Spinal cord (tissue), 10 donors: ENCODE measurements at places on chromosomes 1 and 21. TPM values are rescaled to one million over a fixed set of nuclear protein-coding genes. Genes with fewer than 3 reads are reported as not detected.

DNA sequence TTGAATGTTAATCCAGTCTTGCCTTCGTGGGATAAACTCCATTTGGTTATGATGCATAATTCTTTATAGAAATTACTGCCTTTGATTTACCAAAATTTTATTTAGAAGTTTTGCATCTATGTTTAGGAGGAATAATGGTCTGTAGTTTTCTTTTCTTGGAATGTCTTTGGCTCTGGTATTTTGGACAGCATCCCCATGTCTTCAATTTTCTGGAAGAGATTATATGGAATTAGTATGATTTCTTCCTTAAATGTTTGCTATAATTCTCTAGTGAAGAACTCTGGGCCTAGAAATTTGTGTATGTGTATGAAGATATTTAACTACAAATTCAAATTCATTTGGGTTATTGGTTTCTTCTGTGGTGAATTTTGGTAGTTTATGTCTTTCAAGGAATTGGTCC is 92.7 kb downstream of the SNX7 start:
- H3K4me1 ChIP-seq = no peaks in the 10 kb centered on the region
- no peak overlapping the region for H3K4me3 ChIP-seq
- H3K36me3 ChIP-seq = no peaks in the 10 kb centered on the region
- DNase-seq = no peak
- H3K27me3 ChIP-seq = no peaks in the 10 kb centered on the region

DNA sequence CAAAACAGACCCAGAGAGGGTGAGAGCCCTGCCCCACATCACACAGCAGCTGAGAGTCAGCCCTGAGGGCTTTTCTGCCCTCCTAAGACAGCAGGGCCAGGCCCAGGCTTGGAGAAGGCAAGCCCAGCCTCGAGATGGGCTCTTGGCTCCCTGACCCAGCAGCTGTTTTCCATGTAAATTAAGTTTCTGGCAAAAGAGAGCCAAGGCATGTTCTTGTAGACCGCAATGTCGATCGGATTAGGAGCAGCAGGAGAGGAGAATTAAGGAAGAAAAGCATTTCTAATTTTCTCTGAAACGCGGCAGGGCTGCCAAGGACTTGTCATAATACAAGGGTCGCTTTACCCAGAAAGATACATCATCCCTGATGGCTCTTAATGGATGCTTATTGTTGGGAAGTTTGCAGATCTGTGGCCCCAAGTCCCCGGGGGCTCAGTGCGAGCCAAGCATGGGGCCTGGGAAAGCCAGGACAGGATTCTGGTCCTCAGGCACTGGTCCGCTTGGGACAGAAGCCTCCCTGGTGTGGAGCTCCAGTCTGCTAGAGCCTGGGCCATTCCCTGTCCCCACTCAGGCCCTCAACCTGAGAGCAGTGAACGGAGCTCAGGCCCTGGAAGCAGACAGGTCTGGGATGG is 62.8 kb downstream of the DMRTB1 start:
- peaks cover 41% of the 10 kb centered on the region for H3K4me1 ChIP-seq
- no peak overlapping the region for H3K27ac ChIP-seq
- no peak overlapping the region for H3K4me3 ChIP-seq

DNA sequence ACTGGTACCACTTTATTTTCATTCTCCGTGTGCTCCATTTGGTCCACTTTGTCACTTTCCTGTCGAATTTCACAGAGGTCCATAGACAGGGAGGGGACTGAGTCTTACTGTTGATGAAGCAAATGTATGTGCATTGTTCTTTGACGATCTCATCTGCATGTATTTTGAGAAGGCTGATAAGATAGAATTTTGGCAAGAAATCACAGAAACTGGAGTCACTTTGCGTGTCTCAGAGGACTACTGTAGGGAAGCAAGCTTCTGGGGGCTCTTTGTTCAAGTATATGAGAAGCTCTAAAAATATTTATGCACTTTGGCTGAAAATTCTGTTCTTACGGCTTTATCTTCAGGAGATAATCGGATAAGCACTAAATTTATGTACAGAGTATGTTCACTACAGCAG is 78.1 kb downstream of the PCBP3 start:
- no peak overlapping the region for H3K4me3 ChIP-seq
- DNase-seq = no peak
- peaks cover 16% of the 10 kb centered on the region for H3K4me1 ChIP-seq

DNA sequence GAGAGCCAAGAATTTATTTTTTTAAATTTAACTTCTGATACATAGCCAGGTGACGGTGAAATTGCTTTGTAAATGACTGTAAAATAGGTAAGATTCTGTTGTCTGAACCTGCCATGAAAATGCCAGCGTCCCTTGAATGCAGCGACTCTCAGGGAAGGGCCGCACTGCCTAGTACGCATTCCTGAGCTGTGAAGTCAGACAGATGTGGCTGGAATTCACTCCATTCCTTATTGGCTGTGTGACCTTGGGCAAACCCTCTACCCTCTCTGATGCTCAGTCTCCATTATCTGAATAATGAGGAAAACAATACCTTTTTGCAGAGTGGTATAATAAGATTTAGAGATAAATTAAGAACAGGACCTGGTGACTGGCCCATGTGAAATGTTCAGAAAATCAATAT is 167.1 kb upstream of the DAB1 start:
- no peak for DNase-seq
- no peaks in the 10 kb centered on the region for H3K4me1 ChIP-seq
- H3K27me3 ChIP-seq = no peaks in the 10 kb centered on the region

GRCh38 chr1:50971748-50972305 is 1.8 kb downstream of the CDKN2C start:
- H3K36me3 ChIP-seq = no peaks in the 10 kb centered on the region
- peaks cover 42% of the 10 kb centered on the region for H3K27me3 ChIP-seq
- no peak overlapping the region for H3K4me3 ChIP-seq
- peak; percentile 5 for DNase-seq
- H3K27ac ChIP-seq = no peak overlapping the region
- peaks cover 19% of the 10 kb centered on the region for H3K4me1 ChIP-seq

- peaks cover 35% of the 10 kb centered on the region for H3K27me3 ChIP-seq
- H3K36me3 ChIP-seq = no peaks in the 10 kb centered on the region
- H3K4me3 ChIP-seq = no peak overlapping the region
These were observed 15.0 kb downstream of the CDKN2C start for GRCh38 chr1:50985094-50985493.

DNA sequence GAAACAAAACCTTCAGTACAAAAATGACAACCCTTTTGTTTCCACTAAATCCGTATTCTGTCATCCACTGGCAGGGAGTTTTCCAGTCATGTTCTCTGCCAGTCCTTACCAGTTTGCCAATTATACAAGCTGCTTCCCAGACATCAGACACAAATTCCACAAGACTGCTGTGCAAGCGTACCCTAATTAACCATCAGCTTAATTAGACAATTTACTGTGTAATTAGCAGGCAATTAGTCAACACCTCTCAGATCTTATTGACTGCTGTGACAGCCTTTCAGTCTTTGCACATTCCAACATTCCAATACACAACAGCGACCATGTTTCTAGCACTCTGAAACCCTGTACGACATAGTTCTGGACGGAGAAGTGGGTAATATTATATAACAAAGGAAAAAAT is 420.1 kb downstream of the DPYD start:
- H3K27me3 ChIP-seq = no peaks in the 10 kb centered on the region
- H3K27ac ChIP-seq = no peak overlapping the region
- no peaks in the 10 kb centered on the region for H3K4me1 ChIP-seq
- DNase-seq = peak; percentile 28

- peaks cover 23% of the 10 kb centered on the region for H3K27me3 ChIP-seq
- H3K27ac ChIP-seq = no peak overlapping the region
- DNase-seq = no peak
- H3K36me3 ChIP-seq = no peaks in the 10 kb centered on the region
- H3K4me3 ChIP-seq = no peak overlapping the region
- H3K4me1 ChIP-seq = peaks cover 26% of the 10 kb centered on the region
These were observed 224.4 kb upstream of the POU3F1 start for GRCh38 chr1:38270849-38271633.

DNA sequence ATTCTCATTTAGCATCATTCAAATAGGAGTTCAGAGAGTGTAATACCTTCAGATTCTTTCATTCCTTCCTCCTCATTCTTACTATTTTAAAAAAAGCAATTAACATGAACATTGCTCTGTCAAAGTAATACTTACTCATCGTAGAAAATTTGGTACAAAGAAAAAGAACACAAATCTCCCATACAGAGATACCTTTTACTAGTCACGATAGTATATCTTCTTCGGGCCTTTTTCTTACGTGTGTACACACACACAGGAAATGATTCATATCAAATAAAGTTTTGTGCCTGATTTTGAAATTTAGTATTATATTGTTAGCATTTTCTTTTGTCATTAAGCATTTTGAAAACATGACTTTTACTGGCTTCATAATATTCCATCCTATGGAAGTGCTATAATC is 52.9 kb downstream of the NCF2 start:
- H3K36me3 ChIP-seq = peaks cover 6% of the 10 kb centered on the region
- no peak for DNase-seq
- no peak overlapping the region for H3K4me3 ChIP-seq
- H3K27me3 ChIP-seq = no peaks in the 10 kb centered on the region

DNA sequence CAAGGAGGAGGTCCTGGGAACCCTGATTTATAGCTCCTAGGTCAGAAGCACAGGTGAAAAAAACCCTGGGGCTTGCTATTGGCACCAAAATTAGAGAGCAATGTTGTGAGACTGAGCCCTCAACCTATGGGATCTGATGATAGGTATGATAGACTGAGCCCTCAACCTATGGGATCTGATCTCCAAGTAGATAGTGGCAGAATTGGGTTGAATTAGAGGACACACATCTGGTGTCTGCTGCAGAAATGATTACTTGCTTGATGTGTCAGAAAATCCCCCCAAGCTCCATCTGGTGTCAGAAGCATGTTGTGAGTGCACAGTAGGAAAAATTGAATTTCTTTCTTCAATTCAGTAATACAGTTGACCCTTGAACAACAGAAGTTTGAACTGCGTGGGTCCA is 62.4 kb downstream of the MAP3K21 start:
- DNase-seq = no peak
- H3K27me3 ChIP-seq = no peaks in the 10 kb centered on the region
- no peaks in the 10 kb centered on the region for H3K4me1 ChIP-seq
- H3K4me3 ChIP-seq = no peak overlapping the region

- DNase-seq = no peak
- H3K4me3 ChIP-seq = peak overlapping the region; percentile 89
- H3K27me3 ChIP-seq = no peaks in the 10 kb centered on the region
- H3K36me3 ChIP-seq = no peaks in the 10 kb centered on the region
These were observed 745 bp downstream of the MAGI3 start for GRCh38 chr1:113390871-113391648.

GRCh38 chr1:19776287-19776686 is 23.4 kb downstream of the TMCO4 start:
- no peaks in the 10 kb centered on the region for H3K27me3 ChIP-seq
- no peak overlapping the region for H3K27ac ChIP-seq
- H3K4me1 ChIP-seq = no peaks in the 10 kb centered on the region
- H3K4me3 ChIP-seq = no peak overlapping the region
- no peaks in the 10 kb centered on the region for H3K36me3 ChIP-seq

DNA sequence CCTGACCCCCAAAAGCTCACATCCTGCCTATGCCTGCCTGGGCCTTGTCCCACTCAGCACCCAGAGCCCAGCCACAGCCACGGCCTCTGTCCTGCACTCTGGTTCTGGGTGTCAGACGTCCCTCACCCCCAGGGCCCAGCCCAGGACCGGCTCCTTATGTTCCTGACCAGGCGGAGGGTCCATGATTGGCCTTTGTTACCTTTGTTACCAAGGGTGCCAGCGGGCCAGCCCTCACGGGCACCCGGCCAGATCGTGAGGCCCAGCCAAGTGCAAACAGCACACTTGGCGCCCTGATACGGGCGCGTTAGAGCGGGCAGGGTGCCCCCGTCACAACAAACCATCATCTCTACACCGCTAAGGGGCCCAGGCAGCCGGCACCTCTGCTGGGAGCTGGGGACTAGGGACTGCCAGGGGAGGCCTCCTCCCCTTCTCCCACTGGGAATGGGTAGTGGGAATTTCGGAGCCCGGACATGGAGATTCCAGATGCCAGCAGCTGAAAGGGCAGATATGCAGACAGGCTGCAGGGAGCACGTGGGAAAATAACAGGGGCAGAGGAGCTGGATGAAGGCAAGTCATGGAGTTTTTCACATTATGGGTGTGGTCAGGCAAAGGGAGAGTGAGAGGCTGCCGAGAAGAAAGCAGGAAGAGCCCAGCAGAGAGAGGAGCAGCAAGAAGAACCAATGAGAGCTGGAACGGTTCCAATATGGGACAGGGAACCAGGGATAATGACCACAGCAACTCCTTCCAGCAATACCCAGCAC is 22.1 kb downstream of the HSPG2 start:
- H3K27me3 ChIP-seq = no peaks in the 10 kb centered on the region
- peak overlapping the region; percentile 10 for H3K27ac ChIP-seq
- H3K36me3 ChIP-seq = no peaks in the 10 kb centered on the region
- H3K4me1 ChIP-seq = peaks cover 48% of the 10 kb centered on the region
- DNase-seq = no peak
- H3K4me3 ChIP-seq = no peak overlapping the region

GRCh38 chr1:8127171-8127641 is 101.1 kb upstream of the ERRFI1 start:
- no peaks in the 10 kb centered on the region for H3K36me3 ChIP-seq
- peaks cover under 1% of the 10 kb centered on the region for H3K4me1 ChIP-seq
- DNase-seq = no peak
- no peak overlapping the region for H3K27ac ChIP-seq
- H3K4me3 ChIP-seq = no peak overlapping the region
- H3K27me3 ChIP-seq = no peaks in the 10 kb centered on the region

DNA sequence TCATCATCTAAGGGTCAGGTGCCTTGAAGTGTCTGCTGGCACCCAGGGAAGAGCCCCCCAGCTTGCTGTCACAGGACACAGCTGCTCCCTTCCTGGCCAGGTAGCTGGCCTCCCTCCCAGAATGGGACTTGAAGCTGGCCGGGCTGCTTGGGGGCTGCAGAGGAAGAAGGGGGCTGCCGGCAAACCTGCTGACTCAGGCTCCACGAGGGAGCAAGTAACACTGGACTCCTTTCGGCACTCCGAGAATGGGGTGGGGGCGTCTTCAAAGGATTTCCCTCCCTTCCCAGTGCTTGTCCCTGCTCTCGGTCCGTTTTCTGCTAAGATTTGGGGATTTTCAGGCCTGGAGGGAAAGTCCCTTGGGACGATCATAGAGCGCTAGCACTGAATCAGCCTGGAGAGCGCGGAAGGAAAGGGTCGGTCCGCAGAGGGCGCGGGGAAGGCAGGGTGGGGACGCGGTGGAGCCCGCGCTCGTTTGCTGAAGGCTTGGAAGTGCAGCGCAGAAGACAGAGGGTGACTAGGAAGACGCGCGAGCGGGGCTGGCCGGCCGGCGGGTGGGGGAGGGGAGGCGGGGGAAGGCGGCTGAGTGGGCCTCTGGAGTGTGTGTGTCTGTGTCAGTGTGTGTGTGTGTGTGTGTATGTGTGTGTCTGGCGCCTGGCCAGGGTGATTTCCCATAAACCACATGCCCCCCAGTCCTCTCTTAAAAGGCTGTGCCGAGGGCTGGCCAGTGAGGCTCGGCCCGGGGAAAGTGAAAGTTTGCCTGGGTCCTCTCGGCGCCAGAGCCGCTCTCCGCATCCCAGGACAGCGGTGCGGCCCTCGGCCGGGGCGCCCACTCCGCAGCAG is at the start of gene CSF1:
Gene CSF1, plus strand, starts transcription at position 727 of the 840 bp plus-strand sequence. CDS start 175 bp downstream, outside the sequence.
- peaks cover 43% of the 10 kb centered on the region for H3K4me1 ChIP-seq
- peaks cover 11% of the 10 kb centered on the region for H3K27me3 ChIP-seq
- H3K27ac ChIP-seq = peak within 1 kb of the TSS; percentile 76
- H3K36me3 ChIP-seq = peaks cover 9% of the 10 kb centered on the region

GRCh38 chr1:108862698-108863477 is 6.0 kb upstream of the AKNAD1 start:
- H3K27ac ChIP-seq = no peak overlapping the region
- no peaks in the 10 kb centered on the region for H3K4me1 ChIP-seq
- no peaks in the 10 kb centered on the region for H3K36me3 ChIP-seq
- no peak for DNase-seq

Gene SYDE2
- 11.7 TPM for total RNA-seq

Gene PDZK1IP1
- 0.30 TPM for total RNA-seq

Gene C1orf116
- 0.11 TPM for total RNA-seq

Gene HHAT
- 7.1 TPM for total RNA-seq

Gene CLCA1
- total RNA-seq = 0.06 TPM

Gene MROH9
- total RNA-seq = 0.10 TPM

Gene GJA4
- 23.6 TPM for total RNA-seq

Gene COA7
- total RNA-seq = 16.5 TPM

Gene LZIC
- total RNA-seq = 64.9 TPM
